Left renal cortex interstitium (tissue), 4 donors: ENCODE measurements at places on chromosomes 3 and 15.

DNA sequence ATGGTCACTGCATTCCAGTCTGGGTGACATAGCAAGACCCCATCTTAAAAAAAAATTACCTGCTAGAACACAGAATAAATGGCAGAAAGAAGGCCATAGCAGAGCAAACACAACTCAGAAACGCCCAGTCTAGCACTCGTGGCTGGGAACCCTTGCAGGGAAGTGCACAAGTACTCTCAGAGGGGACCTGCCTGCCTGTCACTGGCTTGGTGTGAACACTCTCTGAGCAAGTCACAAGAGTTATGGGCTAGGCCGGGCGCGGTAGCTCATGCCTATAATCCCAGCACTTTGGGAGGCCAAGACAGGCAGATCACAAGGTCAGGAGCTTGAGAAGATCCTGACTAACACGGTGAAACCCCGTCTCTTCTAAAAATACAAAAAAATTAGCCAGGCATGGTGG lies 17.2 kb downstream of the SFMBT1 start:
- no peak for DNase-seq

DNA sequence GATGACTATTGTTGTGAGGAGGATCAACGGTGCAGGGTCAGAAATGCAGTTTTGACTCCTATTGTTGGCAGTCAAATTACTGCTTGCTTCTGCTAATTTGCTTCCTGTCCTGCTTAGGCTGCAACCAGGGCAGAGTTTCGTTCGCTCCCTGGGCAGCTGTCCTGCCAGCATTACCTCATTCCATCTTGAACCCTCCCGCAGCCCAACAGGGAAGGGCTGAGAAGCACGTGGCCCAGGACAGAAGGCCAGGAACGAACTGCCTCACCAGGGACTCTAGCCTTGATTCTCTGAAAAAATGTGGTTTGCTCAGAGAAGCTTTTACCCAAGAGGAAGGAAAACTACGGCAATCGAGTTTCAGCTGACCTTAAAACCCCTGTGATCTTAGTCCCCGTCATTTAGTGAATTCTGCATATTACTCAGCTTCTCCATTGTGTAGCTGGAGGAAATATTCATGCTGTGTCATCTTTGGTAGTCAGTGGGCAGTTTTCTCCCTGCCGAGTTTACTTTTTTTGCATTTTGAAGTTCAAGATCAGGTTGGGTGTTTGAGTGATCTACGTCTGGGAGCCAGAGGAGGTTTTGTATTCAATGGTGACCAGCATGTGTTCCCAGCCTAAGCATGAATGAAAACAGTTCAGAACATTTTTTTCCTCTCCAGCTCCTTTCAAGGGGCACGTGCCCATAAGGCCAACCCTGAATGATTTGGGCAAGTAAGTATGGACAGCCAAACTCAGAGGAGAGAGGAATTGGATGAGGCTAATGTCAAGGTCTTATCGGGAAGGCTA lies 23.0 kb downstream of the TLNRD1 start:
- no peak for DNase-seq

- no peak for DNase-seq
Measured at GRCh38 chr3:128242818-128243601, 89.7 kb downstream of the EEFSEC start.

DNA sequence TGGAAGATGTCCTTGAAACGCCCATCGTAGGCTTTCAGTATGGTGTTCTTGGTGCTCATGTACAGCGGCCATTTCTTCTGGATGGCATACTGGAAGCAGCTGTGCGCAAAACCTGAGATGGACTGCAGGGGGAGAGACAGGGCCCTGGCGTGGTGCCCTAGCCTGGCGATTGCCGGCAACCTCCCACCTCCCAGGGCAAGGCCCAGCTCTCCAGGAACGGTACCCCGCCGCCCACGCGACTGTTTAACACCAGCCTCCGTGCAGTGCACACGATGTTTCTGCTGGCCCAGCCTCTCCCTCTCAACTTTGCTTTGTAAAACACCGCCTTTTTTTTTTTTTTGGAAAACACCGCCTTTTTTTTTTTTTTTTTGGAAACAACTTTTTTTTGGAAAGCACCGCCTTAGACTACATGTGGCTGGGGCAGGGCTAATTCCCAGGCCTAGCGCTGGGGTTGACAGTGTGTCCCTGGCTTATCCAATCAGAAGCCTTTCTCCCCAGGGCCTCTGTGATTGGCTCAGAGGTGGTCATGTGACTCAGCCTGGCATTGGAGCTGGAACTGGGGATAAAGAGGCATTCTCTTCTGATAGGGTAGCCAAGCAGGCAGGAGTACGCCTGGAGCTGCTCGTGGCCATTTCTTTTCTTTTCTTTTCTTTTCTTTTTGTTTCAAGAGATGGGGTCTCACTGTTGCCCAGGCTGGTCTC lies 14.7 kb downstream of the IDH2 start:
- no peak for DNase-seq

- DNase-seq, result no peak
Measured at GRCh38 chr3:134008630-134009156, 21.0 kb downstream of the SLCO2A1 start.

- no peak for DNase-seq
Measured at GRCh38 chr3:142077859-142078500, 71.4 kb downstream of the TFDP2 start.

DNA sequence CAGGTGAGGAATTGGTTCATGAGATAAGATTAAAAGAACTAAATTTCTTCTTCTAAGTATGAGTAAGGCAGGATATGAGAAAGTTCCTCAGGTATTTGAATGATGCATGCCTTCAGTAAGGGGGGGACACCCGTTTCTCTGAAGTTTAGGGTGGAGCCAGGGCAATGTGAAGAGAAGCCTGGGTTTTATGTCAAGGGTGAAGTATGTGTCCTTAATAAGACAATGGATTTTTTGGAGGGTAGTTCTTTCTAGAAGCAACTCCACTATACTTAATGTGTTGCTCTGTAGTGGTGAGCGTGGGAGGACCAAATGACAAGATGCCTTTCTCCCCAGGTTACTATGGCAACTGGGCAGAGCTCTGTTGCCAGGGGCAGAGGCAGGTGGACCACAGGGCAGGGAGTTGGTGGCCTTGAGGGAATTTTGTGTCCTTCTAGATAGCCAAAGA lies 44.0 kb downstream of the PHLDB2 start:
- DNase-seq, result no peak

GRCh38 chr3:38497031-38497430 lies 891 bp downstream of the EXOG start:
- no peak for DNase-seq

DNA sequence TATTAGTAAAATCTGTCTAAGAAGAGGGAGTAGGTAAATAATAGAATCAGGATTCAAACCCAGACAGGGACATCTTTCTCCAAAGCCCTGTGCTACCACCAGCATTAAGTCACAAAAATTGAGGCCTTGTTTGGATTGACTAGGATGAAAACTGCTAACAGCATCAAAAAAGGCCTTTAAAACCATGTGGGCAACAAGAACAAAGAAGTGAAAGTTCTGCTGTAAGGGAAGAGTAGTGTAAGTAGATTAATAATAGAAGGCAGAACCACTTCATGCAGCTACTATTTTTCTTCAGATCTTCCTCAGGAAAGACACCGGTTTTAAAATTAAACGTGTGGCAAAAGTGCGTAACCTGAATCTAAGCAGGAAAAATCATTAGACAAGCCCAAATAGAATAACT lies 15.3 kb upstream of the KBTBD12 start:
- no peak for DNase-seq

- peak; percentile 21 for DNase-seq
Measured at GRCh38 chr3:87503900-87504498, 227.6 kb upstream of the POU1F1 start.

- DNase-seq, result no peak
Measured at GRCh38 chr15:74327756-74328155, 39.7 kb downstream of the CYP11A1 start.

- no peak for DNase-seq
Measured at GRCh38 chr15:49530092-49530491, 90.5 kb downstream of the FAM227B start.

- no peak for DNase-seq
Measured at GRCh38 chr15:74763416-74763815, 14.8 kb downstream of the CYP1A2 start.

DNA sequence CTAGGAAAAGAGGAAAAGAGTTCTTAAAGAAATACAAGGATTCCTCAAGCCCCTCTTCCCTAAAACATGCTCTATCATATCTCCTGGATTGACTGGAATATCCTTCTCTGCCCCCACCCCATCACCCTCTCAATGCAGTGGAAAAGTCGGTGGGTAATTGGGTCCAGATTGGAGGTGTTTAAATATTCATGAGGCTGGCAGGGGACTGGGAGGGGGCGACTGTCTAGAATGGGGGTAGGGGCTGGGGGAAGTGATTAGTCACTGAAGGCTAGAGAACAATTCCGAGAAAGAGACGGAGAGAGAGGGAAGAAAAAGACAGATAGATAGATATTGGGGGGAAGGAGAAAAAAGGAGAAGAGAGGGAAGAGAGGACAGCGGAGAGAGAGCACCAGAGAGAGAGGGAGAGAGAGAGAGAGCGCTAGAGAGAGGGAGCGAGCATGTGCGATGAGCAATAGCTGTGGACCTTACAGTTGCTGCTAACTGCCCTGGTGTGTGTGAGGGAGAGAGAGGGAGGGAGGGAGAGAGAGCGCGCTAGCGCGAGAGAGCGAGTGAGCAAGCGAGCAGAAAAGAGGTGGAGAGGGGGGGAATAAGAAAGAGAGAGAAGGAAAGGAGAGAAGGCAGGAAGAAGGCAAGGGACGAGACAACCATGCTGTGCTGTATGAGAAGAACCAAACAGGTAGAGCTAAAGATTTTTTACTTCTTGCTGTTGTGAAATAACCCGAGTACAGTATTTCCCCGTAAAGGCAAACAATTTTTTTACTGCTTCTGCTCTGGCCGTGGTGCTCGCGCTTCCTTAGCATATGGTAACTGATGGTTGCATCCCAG lies at the start of gene GAP43:
Gene GAP43, plus strand, starts transcription at position 467 of the 825 bp plus-strand sequence. Its CDS starts 180 bp downstream, at position 647.
- peak; percentile 15 for DNase-seq

- no peak for DNase-seq
Measured at GRCh38 chr15:90201130-90201943, at the start of gene SEMA4B. Gene SEMA4B (plus strand): TSS chr15:90201330. CDS start chr15:90201579, 249 bp downstream.

GRCh38 chr15:25182736-25183445 lies 228.1 kb downstream of the SNRPN start:
- no peak for DNase-seq

DNA sequence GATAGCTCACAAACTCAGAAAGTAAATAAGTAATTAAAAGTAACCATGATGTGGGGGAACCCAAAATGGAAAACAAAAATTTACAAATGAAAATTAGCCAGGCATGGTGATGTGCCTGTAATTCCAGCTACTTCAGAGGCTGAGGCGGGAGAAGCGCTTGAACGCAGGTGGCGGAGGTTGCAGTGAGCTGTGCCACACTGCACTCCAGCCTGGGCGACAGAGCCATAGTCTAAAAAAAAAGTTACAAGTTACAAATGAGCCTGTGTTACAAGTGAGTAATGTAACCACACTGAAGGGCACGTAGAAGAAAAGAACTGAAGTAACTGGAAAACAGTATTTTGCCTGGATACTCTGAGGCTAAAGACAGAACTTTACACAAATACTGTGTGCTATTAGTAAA lies 11.3 kb downstream of the EXOSC7 start:
- no peak for DNase-seq

GRCh38 chr15:84788500-84788899 lies 28.7 kb upstream of the ALPK3 start:
- no peak for DNase-seq

- no peak for DNase-seq
Measured at GRCh38 chr3:79604681-79605080, 163.1 kb downstream of the ROBO1 start.
